Retinal pigment epithelial cell (primary cell): ENCODE measurements at places on chromosomes 6 and 20.

- no peak for DNase-seq
Measured at GRCh38 chr6:129853996-129854711, 7.0 kb downstream of the TMEM244 start.

- DNase-seq: no peak
Measured at GRCh38 chr6:47521961-47522360, 44.4 kb downstream of the CD2AP start.

GRCh38 chr6:33607784-33608161 is 13.3 kb upstream of the ITPR3 start:
- DNase-seq: no peak

- DNase-seq: no peak
Measured at GRCh38 chr6:107560657-107561056, 70.7 kb downstream of the SOBP start.

DNA sequence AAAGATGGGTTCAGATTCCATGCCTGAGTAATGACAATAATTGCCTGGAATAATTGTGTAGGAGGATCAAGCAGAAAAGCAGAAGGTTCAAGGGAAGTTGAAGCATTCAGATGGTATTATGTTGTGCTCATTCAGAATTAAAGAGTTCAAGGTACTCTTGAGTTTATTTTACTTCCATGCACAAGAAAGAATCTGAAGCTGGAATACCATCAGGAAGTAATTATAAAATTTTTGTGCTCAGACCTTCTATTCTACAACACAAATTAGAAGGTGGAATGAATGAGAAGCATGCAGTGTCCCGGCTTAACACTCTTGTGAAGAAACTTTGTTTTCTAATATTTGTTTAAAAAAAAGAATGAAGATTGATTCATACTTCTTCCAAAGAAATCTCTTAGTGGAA is 139.4 kb upstream of the ENPP5 start:
- DNase-seq: no peak

- DNase-seq: no peak
Measured at GRCh38 chr6:113540466-113540865, 316.7 kb upstream of the MARCKS start.
